ENCODE measurements at places on chromosomes 1 and 21.

GRCh38 chr1:85371021-85371420 is 93.9 kb downstream of the DDAH1 start:
- no peak for DNase-seq

DNA sequence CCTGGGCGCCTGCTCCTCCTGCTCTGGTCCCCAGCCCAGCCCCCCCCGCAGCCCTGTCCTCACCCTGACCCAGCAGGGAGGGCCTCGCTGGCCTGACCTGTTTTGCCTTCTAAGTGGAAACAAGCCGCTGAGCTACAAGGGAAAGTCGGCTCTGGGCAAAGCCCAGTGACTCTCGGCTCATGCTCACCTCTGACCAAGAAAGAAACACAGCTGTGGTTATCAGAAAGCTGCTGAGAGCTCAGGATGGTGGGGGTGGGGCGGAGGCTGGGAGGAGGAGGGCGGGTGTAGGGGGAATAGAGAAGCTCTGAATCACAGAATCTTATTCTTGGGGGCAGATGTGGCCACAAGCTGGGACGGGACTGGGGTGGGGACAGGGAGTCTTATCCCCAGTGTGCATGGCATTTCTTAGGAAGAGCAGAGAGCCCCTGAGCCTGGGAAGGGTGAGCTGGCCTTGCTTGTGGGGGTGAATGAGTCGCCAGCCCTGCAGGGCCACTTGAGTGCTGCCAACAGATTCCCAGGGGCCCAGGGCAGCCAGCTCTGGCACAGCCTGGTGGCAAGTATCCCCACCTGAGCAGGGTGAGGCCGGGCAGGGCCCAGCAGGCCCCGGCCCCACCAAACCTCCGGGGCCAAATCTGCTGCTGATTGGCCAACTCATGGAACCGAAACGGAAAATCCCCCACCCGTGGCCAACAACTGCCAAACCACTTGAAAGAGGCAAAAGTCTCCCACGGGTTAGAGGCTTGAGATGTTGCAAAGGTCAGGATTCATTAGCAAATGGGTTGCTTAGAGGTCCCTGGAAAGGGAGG is 120.6 kb downstream of the SPSB1 start:
- DNase-seq: peak; percentile 95

- DNase-seq: no peak
These were observed 46.5 kb upstream of the PARP1 start for GRCh38 chr1:226454349-226454748.

GRCh38 chr1:67668660-67669059 is 16.3 kb upstream of the GADD45A start:
- DNase-seq: no peak

- DNase-seq: no peak
These were observed 1528.0 kb upstream of the TPTE start for GRCh38 chr21:8993284-8993942.

DNA sequence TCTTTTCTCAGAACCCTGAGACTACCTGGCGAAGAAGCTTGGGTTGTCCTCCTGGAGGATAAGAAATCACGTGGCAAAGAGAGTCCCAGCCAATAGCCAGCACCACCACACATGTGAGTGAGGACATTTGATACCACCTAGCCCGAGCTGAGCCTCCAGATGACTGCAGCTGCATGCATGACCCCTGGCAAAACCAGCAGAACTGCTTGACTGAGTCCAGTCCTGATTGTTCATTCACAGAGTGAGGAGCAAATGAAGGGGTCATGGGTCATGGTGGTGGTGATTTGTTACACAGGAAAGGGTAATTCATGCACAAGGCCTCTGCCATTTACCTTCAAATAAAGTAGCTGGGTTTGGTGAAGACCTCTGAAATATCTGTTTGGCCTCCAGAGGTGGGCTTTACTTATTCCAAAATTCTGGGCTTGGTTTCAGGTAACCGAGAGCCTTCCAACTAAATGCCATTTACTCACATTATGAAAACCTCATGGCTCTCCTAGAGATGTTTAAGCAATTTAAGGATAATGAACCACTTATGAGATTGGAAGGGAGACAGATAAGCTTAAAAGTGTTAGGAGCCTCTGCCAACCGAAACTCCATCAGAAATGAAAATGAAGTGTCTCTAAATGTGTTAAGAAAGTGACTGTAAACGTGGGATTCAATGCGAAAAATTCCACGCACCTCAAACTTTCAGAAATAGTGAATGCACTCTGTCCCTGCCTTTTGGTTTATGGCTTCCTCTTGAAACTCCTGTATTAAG is 163.3 kb downstream of the SLC35F3 start:
- DNase-seq: no peak

DNA sequence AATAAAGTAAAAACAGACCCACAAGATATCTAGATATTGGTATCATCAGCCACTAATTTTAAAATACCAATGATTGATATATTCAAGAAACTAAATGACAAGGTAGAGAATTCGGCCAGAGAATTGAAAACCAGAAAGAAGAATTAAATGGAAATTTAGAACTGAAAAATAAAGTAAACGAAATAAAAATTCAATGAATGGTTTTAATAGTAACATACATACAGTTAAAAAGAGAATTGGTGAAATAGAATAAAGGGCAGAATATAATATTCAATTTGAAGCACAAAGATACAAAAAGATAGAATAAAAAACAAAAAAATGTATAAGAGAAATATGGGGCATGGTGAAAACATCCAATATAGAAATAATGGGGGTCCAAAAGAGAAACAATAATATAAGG is 64.0 kb upstream of the GUCA2B start:
- no peak for DNase-seq

DNA sequence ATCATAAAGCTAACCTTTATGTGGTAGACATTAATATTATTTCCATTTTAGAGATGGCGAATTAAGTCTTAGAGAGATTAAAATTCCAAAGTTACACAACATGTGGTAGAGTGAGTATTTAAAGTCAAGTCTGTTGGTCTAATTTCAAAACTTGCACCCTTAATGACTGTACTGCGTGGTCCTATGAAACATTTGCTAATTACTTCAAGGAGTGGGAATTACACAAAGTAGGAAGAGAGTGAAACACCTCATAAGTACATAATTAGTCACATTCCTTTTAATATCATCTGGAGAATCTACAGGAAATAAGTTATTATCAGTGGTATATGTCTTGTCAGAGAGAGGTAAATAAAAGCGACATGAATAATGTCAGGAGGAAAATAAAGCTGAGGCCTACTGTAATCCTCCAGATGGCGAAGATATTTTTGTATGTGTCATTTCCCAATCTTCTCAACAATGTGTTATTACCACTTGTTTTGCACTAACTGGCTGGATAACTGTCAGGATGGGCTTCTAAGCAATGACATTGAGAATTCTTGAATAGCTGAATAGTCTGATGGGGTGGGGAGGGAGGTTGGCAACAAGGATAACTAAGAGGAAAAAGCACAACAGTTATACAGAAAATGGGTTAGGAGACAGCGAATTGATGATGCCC is 95.5 kb downstream of the TNFSF18 start:
- DNase-seq: peak; percentile 86

DNA sequence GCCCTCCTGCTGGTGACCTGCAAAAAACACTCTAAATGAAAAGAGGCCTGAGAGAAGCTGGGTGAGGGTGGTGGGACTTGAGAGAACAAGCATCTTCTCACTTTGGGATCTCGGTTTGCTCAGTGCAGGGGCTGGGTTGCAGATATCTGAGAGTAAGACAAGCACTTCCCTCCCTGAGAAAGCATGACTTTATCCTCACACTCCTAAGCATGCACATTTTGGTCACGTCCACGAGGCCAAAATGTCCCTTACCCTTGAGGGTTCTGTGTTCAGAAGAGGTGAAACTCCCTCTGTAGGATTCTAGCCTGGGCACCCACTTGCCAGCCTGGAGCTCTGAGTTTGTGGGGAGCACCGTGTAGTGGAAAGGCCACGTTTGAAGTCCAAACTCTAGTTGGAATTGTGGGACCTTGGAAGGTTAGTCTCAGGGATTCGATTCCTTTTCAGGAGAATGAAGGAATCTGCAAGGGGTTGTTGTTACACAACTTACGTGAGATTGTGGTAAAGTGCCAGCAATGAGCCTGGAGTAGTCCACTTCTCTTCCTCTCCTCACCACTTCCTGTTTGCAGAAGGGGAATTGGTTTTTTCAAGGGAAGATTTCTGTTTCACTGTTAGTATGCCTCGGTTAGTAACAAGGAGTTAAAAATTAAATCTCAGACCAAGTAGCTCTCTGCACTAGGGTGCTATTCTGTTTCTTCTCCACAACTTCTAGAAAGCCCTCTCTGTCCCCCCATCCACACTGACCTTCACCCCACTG is 3.0 kb downstream of the FCAMR start:
- DNase-seq: no peak

DNA sequence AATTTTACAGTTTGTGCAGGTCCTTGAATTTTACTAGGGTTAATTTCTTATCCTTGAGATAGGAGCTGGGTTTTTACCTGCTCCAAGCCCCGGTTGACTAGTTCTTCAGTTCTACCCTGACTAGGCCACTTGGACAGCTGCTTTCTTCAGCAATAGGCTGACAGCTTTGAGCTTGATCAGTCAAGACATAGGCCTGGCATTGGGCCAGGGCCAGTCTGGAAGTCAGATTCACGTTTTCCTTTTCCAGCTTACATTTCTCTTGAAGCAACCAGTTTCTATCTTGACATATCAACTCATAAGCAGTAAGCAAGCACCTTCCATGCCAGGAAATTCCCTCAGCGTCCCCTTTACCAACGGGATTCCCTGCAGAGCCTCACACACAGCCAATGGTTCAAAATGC is 63.7 kb upstream of the AJAP1 start:
- no peak for DNase-seq

- no peak for DNase-seq
These were observed 80.8 kb upstream of the POU3F1 start for GRCh38 chr1:38127428-38127827.

DNA sequence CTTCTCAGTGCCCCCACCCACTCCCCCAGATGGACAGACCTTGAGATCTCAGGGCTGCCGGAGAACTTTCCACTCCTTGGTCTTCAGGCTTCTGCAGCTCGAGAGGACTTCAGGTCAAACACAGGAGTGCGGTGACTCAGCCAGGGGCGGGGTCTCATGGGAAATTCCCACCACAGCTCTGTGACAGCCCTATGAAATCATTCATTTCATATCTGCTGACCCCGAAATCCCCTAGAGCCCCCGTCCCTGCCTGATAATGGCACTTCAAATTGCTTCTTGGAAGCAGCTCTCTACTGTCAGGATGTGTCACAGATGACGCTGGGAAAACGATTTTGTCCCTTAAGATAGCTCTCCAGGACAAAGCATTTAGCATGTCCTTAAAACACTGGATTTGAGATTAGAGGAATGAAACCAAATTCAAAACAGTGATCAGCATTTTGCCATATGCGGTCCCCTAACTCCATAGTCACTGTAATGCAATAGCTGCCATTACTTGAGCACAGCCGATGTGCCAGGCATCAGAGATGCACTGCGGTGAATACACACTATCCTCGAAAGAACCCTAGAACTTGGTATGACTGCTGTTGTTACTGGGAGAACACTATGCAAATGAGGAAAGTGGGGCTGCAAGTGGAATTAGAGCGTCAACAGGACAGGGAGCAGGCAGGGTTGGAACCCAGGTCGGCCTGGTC is at the start of gene TNFRSF9:
TSS of gene TNFRSF9 (minus strand) at position 95 of the 692 bp plus-strand sequence. CDS start 845 bp downstream, outside the sequence.
- DNase-seq: no peak

- DNase-seq: no peak
These were observed 35.6 kb downstream of the ADARB1 start for GRCh38 chr21:45109831-45110492.

GRCh38 chr1:208461680-208462079 is 217.5 kb upstream of the PLXNA2 start:
- no peak for DNase-seq

DNA sequence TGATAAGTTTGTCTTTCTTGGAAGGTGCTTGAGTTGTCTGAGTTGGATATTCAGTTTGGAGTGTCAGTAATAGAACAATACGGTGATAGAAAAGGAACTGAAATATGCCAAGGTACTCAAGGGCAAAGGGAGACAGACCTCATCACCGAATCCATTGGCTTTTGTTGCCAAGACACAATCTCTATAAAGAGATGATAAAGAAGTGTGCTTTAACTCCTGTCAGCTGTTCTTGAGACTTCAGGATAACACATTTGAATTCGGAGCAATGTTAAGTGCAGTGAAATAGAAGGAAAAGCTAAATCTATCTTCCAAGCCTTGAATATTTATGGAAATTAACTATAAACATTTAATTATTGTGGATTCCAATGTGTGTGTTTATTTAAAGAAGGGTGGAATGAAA is 194.7 kb downstream of the DISC1 start:
- no peak for DNase-seq

DNA sequence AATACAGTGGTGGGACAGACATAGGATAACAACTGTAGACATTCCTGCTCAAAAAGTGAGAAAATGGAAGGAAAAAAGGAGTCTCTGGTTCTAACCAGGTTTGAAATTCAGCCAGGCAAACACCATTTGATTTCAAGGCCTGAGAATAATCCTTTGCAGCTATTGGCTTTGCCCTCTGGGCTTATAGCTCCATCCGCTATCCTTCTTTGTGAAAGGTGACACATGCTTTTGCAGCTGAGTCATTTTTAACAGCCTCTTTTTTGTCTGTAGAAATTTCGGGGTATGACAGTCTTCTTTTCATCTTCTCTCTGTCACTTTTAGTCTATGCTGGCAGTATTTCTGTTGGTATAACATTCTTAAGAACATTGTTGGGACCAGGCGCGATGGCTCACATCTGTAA is 16.2 kb downstream of the SDHC start:
- DNase-seq: no peak

GRCh38 chr21:29419422-29419821 is 120.7 kb downstream of the BACH1 start:
- no peak for DNase-seq

DNA sequence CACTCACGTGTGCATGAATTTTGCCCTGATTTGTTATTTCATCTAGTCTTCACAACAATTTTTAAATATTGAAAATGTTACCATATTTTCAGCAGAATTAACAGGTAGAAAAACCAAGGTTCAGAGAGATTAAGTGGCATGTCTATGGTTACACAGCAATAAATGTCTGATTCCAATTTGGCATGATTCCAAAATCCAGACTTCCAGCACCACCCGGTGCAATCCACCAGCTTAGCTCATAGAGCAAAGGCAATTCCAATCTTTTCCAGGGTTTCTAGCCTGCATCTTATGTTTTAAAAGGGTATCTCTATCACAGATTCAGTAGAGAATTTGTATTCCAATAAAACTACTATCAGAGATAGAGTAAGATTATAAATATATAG is 161.8 kb downstream of the TPR start:
- DNase-seq: no peak

DNA sequence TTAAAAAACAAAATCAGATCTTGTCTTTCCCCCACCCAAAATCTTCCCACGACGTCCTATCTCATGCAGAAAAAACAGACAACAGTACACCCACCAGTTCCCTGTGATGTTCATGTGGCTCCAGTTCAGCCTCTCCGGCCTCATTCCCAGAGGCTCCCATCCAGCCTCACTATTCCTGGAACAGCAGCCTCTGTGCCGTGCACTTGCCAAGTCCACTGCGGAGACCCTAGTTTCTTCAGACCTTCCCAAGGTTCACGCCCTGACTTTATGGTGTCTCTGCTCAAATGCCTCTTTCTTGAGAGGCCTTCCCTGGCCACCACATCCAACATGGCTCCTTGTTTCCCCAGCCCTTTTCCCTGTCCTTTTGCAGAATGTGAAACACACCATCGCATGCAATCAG is 106.3 kb upstream of the BACE2 start:
- DNase-seq: no peak

GRCh38 chr1:111274653-111275052 is 16.0 kb upstream of the CHIA start:
- DNase-seq: no peak

- DNase-seq: no peak
These were observed 37.5 kb downstream of the KCNQ4 start for GRCh38 chr1:40820911-40821693.

All from foreskin fibroblast (primary cell).